ENCODE measurements at places on chromosomes 6 and 20.

GRCh38 chr20:1563598-1563997 lies 6.1 kb upstream of the SIRPD start:
- DNase-seq = no peak

GRCh38 chr20:14491436-14491835 lies 154.0 kb upstream of the FLRT3 start:
- DNase-seq = no peak

DNA sequence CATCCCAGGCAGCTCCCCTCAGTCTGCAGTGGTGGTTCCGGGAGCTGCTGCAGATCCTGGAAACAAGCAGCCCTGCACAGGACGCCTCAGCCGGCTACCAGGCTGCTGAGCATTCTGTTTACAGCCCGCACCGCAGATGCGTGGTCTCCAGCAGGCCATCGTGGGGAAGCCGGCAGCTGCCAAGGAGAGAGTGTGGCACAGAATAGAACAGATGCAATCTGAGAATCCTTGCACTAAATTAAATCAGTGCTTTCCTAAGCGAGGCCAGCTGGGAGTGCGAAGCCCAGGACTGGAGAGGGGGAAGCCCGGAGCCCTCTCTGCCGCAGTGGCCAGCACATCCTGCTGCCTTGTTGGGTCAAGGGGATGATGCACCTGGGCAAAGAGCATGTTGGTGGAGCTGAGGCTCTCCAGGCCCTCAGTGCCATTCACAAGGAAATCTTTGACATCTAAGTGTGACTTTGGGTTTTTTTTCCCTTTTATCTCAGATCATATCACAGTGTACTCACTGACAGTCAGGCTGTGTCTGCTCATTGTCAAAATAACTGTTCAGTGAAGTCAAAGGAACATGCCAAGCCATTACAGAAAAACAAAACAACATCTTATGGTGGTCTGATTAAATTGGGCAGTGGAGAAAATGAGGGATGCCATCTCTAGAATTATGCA lies 118.1 kb downstream of the SYNDIG1 start:
- no peak for DNase-seq

DNA sequence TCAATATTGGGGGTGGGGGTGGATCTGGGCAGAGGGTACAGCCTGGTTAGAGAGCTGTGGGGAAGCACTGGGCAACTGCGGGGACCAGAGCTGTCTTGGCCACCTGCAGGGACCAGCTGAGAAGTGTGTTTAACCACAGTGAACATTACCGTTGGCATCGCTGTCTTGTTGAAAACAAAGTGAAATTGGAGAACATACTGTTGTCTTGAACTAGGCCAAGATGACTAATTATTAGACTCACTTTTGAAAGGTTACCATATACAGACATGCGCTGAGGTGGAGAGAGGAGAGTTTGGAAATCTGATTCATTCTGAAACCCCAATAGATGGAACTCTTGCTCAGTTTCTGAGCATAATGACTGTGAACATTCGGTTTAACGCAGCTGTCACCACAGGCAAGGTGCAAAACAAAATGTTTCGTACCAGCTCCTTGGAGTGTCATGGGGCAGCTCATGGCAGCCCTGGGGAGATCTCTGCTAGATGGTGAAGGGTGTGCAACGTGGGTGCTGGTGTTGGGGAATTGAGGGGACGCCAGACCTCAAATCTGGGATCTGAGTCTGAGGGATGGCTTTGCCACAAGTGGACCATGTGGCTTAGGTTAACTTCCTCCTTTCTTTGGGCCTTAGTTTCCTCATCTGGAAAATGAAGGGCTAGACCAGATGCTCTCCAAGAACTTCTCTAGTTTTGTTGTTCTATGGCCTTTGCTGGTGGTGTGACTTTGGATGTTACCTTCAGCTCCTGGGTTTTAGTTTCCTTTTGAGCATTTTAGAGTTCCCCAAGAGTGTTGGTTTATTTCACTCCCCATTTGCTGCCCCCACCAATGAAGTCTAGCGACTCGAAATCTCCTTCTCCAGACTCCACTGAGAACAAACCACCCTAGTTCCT lies 24.6 kb upstream of the GTSF1L start:
- no peak for DNase-seq

DNA sequence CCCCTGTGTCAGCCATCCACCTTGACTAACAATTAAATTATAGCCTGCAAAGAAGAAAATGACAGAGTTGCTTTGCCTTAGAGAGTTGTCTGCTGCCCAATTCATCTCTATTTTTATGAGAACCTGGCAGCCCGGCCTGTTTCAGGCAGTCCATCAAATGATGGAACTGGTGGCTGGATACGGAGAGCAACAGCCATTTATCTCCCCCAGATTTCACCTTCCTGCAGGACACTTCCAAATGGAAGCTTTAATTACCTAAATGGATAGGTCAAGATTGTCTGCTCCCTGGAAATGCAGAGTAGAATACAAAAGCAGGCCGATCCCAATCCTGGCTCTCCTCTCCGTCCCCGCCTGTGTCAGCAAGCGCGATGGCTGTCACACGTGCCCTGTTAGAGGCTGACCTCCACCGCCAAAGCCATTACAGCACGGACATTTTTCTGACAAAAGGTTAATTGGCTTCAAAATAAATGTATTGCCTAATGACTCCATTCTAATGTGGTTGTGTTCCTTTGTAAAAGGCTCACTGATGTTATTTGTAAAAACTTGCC lies 86.7 kb downstream of the PACRG start:
- DNase-seq = no peak

DNA sequence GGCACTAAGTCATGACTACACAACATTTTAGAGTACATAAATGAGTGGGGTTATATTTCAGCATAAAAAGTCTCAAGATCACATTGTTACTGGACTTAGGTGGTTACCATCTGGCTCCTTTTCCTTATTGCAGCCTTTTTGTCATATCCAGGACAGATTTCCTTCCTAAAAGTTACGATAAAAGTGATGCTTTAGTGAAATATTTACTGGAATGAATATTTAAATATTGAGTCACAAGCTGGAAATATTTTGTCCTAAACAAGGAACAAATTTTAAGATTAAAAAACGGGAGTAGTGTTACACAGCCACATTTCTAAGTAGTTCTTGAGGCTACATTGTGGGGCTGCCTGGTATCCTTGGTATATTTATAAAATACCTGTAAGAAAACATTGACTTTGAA lies 52.2 kb downstream of the CDC40 start:
- no peak for DNase-seq

DNA sequence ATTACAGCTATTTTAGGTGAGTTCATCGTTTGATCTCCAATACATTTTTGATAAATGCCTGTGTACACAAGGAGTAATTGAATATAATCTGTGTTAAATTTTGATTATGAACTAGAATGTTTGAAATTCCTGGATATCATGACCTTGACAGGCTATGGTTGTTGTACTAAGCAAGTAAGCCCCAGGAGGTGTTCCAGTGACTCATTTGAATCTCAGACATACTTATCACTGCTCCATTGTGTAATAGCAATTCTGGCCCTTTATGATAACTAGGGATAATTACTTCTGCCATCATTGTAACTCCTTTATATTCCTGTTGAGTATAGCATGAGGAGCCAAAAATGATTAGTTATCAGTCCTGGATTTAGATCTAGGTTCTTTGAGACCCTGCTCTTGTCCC lies 1424.6 kb upstream of the ADGRB3 start:
- no peak for DNase-seq

DNA sequence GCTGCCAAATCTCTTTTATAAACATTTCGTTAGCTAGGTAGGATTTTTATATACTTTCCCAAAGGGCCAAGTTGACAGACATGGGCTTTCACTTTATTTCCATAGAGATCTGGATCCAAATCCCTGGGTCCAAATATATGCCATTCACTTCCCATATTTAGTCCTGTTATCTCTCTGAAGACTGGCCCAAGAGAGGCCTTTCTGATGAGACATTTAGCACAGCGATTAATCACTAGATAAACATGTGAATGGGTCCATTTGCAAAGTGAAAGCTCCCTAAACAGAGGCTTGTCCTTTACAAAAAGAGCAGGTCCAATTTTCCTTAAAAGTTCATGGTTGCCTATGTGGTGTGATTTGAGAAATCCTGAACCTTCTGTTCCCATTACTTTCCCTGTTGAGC lies 132.6 kb downstream of the TRMT11 start:
- no peak for DNase-seq

- DNase-seq = no peak
Observed at GRCh38 chr20:14342918-14343317, 5.5 kb upstream of the FLRT3 start.

- no peak for DNase-seq
Observed at GRCh38 chr6:28349344-28349891, 329 bp upstream of the ZKSCAN3 start.

DNA sequence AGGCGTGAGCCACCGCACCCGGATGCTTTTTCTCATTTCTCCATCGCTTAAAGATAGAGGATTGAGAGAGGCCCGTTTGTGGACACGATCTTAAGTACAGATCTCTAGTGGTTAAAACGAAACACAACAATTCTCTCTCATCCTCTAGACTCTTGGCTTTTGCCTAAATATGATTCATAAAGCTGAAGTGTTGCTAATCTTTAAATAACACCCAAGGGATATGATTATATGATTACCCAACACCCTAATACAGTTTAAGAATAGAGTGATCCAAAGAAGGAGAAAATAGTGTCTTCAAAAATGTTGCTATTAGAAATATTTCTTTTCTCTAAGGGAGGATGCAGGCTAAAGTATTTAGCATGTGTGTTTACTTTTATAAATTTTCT lies 50.4 kb downstream of the MTHFD1L start:
- no peak for DNase-seq

GRCh38 chr6:134453792-134454510 lies 136.0 kb upstream of the SGK1 start:
- no peak for DNase-seq

DNA sequence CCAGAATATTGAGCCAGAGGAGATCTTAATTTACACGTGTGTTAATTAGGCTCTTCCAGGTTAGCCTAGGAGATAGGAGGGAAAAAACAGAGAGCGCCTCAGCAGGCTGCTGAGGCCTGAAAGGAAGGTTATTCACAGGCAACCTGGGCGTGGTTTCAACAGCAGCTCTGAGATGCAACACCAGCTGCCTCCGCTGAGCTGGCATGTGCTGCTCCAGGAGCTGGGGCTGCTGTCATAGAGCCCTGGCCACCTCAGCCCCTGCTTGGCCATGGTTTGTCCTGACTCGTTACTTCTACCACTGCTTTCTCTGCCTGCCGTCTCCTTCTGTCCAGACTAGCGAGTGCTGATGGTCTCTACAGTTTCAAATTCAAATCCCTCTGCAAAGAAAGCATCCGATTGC lies 32.4 kb upstream of the RPP40 start:
- no peak for DNase-seq

DNA sequence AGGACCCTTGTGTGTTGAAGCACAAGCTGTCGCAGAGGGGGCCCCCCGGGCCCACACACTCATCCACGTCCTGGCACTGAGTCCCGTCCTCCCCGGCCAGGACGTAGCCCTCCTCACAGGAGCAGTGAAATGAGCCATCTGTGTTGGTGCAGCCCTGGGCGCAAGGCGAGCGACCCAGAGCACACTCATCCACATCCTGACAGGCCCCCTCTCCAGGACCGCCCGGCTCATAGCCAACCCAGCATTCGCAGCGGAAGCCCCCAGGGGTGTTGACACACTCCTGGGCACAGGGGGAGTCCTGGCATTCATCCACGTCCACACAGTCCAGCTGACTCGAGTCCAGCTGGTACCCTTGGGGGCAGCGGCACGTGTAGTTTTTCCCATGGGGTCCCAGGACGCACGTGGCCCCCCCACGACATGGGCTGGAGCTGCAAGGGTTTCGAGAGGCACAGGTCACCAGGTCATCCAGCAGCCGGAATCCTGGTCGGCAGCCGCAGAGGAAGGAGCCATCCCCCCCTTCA lies 1.2 kb downstream of the CD93 start:
- no peak for DNase-seq

DNA sequence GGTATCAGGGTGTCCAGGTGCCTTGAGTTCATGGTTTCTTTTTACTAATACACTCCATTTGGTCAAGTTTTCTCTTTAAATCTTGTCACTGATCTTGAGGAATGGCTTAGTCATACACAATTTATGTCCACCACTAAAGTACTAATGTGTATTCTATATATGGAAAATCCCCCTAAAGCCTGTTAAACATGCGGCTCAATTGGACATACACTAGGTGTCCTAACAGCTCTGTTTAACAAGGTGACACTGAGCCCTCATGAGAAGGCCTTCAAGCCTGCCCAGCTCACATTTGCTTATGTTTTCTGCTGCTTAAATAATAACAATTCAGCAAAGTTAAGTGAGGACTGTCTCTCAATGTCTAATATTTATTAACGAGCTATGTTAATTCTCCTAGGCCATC lies 31.5 kb downstream of the PDE7B start:
- DNase-seq = no peak

DNA sequence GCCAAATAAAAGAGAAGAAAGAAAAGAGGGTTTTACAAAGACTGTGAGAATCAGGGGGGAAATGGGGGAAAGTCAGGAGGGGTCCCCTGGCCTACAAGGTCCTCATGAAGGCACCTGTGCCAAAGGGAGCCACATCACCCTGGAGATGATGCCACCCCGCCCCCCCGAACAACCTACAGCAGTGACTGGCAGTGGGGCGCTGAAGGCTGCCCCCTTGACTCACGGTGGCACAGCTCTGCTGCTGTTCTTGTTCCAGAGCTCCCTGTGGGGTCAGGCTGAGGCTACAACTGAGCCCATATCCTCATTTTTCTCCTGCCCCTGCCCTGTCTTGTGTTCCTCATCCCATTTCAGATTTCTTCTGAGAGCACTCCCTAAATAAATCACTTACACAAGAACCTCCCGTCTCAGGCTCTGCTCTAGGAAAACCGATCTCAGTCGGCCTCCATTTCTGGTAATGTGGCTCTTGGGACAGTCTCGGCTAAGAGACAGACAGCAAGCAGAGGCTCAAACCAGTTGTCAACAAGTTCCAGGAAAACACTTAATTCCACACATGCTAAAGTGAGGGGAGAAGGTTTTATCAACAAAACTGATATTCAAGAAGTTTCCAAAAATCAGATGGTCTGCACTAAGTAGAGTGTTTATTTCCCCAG lies 105.7 kb downstream of the SNAP25 start:
- no peak for DNase-seq

- DNase-seq = no peak
Observed at GRCh38 chr6:72219536-72219935, 333.2 kb downstream of the RIMS1 start.
